ENCODE measurements at places on chromosomes 5 and 9.

- DNase-seq = no peak
Observed at GRCh38 chr5:133455676-133456075, 156.7 kb downstream of the FSTL4 start.

GRCh38 chr5:164941132-164941531 is 1435.7 kb downstream of the MAT2B start:
- DNase-seq = no peak

DNA sequence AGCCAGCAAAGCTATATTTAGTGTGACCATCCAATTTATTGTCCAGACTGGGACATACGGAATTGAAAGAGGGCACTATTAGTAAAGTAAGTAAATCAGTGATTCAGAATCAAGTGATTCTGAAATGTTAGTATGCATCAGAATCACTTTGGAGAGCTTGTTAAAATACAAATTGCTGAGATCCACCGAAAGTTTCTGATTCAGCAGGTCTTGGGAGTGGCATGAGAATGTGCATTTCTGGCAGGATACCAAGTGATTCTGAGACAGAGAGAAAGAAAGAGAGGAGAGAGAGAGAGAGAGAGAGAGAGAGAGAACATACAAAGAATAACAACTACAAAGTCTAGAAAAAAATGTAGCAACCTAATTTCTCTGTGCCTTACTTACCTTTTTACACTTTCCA is 65.4 kb upstream of the ASTN2 start:
- DNase-seq = no peak

- peak; percentile 91 for DNase-seq
Observed at GRCh38 chr9:109640580-109641371, 139.2 kb upstream of the PALM2AKAP2 start.

DNA sequence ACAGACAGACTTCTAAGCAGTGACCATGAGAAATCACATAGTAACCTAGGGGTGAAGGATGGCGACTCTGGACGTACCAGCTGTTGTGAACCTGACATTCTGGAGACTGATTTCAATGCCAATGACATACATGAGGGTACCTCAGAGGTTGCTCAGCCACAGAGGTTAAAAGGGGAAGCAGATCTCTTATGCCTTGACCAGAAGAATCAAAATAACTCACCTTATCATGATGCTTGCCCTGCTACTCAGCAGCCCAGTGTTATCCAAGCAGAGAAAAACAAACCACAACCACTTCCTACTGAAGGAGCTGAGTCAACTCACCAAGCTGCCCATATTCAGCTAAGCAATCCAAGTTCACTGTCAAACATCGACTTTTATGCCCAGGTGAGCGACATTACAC is 38.0 kb upstream of the CCDC152 start:
- peak; percentile 86 for DNase-seq
